Posterior vena cava (tissue), 2 donors: ENCODE measurements at places on chromosomes 1 and 21. TPM values are rescaled to one million over a fixed set of nuclear protein-coding genes. Genes with fewer than 3 reads are reported as not detected.

The RNF220 gene
- 46.4 TPM for total RNA-seq

The CASQ2 gene
- 98.7 TPM for total RNA-seq

The FMO5 gene
- 3.1 TPM for total RNA-seq

The KRTAP12-2 gene
- 0.48 TPM for total RNA-seq

The DAB1 gene
- 118 TPM for total RNA-seq

The BRDT gene
- total RNA-seq: not detected

The BGLAP gene
- 0.71 TPM for total RNA-seq

The RIPK4 gene
- total RNA-seq: 0.69 TPM

The FCER1G gene
- total RNA-seq: 40.4 TPM

The APCS gene
- total RNA-seq: not detected

The GOLT1A gene
- not detected for total RNA-seq

The YIPF1 gene
- total RNA-seq: 13.8 TPM

The FYB2 gene
- not detected for total RNA-seq

The USP25 gene
- 48.6 TPM for total RNA-seq

The OPRD1 gene
- not detected for total RNA-seq
